NCI-H1105 (cell line): ENCODE measurements at places on chromosomes 11 and 22.

DNA sequence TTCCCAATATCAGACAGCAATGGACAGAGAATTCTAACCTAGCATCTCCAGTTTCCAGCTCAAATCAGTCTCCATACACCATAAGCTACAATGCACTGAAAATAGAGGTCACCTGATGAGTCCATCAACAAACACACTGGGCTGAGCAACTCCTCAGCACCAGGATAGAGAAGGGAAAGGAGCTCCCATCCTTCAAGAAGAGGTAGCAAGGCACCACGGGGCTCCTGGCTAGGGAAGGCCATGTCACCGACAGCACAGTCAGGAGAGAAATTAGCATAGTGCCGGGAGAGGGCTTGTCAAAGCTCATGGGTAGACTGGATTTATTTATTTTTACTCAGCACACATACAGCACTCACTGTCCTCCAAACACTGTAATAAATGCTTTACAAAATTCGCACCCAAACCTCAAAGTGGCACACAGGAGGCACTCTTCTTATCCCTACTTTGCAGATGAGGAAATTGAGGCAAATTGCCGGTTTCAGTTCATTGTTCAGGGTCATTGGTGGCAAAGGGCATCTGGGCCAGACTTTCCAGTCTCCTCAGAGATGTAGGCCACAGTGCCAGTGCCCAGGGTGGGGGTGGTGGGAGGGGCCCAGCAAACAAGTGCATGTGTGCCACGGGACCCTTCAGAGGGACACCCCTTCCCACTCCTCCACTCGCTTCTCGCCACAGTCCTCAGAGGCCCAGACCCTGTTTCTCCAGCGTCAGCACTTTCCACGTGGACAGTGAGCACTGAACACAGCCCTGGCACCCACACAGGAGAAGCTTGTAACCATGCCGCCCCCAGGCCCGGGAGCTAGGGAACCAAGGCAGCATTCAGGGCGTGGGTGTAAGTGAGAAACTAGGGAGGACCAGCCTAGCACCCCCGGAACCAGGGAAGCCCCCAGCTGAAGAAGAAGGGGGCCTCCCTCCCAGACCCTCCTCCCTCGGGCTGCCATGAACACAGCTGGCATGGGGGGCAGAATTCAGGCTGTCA, 1417.4 kb downstream of the TBC1D22A start:
- no peak for DNase-seq

DNA sequence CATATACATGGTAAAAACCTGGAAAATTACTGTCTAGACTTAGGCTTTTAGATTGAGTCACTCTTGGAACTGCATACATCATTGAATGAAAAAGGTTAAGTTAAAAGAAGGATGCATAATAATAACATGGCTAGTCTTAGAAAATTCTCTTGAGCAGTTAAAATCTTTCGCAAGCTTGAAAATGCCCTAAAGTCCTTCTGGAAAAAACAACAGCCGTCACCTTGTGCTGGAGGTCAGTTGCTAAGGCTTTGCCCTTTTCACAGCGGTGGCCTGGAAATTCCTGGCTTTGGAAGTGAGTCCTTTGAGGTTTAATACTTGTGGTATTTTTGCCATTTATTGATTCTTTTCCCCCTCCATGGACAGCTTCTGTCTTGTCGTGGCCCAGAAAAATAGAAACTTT, 17.4 kb upstream of the FBLN1 start:
- DNase-seq, result no peak

- no peak for DNase-seq
These were observed 24.5 kb downstream of the BRD1 start for GRCh38 chr22:49803134-49803533.

- DNase-seq, result no peak
These were observed 125.2 kb upstream of the SPON1 start for GRCh38 chr11:13837286-13837685.

DNA sequence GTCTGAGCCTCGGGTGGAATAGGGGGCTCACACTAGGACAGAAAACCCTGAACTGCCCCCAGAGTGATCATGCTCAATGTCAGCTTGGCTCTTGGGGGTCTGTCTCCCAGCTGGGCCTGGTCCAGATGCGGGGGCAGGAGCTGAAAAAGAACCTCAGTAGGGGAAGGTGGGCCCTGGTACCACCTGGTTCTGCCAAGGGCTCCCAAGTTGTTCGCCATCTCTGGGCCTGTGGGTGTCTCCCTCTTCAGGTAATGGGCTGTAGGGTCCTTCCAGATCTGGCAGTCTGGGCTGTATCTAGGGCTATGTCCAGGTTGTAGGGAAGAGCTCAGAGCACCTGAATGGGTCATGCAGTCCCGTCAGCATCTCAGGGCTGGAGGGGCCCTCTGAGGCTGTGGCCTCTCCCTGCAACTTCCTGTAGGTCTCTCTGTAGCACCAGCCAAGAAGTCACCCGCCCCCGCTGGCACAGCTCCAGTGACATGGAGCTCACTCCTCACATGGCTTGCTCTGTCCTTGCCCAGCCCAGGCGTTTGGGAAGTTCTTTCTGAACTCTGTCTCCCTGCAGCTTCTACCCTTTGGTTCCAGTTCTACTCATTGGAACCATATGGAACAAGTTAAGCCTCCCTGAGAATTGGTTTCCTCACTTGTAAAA, 33.0 kb upstream of the SOX10 start:
- DNase-seq, result no peak

GRCh38 chr11:100703801-100704575, 16.9 kb downstream of the ARHGAP42 start:
- no peak for DNase-seq

DNA sequence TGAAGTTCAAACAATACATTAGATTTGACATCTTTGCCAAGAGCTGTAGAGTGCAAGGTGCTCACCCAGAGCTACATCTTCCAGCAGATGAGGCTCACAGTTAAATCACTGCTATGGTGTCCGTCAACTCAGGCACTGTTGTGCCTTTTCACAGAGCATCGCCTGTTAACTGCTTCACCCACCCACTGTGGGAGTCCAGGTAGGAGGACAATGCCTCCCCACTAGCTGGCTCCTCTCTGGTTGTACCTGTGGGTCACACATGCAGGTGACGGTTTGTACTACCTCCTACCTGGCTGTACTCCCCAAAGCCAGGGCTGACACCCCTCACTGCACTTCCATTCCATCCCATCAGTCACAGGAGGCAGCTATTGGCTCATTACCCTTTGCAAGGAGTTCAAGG, 84.6 kb upstream of the TOP3B start:
- DNase-seq, result no peak

GRCh38 chr11:60158636-60159035, 24.2 kb downstream of the MS4A6A start:
- DNase-seq, result no peak

- DNase-seq, result no peak
These were observed 16.4 kb downstream of the ATP5MG start for GRCh38 chr11:118417801-118418200.

- no peak for DNase-seq
These were observed 507.6 kb downstream of the MIAT start for GRCh38 chr22:27164781-27165503.

- no peak for DNase-seq
These were observed 15.0 kb upstream of the SORL1 start for GRCh38 chr11:121437018-121437685.

- no peak for DNase-seq
These were observed 699 bp upstream of the SDF2L1 start for GRCh38 chr22:21641417-21641788.

GRCh38 chr11:122215244-122215992, 99.4 kb upstream of the BLID start:
- peak; percentile 66 for DNase-seq

DNA sequence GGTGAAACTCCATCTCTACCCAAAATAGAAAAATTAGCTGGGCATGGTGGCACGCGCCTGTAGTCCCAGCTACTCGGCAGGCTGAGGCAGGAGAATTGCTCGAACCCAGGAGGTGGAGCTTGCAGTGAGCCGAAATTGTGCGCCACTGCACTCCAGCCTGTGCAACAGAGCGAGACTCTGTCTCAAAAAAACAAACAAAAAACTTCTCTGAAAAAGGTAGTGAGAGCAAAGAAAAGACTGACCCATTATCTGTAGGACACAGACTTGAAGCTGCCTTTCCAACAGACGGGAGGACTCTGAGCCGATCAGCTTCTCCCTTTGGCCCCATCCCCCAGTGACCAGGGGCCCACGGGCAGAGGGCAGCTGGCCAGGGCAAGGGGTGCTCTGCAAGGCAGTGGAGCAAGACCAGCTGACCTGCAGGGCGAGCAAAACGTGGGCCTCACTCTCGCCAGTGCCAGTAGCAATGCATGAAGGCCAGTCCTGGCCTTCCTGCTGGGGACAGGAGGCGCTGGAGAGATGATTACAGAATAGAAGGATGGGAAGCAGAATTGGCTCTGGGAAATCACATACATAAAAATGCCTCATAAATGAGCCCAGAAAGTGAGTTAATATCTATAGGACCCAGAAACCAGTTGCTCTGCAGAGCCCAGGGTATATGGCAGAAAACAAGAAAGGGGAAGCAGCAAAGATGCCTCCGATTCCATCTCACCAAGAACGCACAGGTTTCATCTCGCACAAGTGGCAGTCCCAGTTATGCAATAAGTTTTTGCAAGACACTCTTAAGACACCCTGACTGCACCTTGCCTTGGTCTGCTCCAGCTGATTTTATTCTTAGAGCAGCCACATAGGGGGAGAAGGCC, 2.8 kb downstream of the EHD1 start:
- DNase-seq, result no peak

GRCh38 chr11:129969920-129970319, 32.7 kb downstream of the PRDM10 start:
- DNase-seq, result no peak

DNA sequence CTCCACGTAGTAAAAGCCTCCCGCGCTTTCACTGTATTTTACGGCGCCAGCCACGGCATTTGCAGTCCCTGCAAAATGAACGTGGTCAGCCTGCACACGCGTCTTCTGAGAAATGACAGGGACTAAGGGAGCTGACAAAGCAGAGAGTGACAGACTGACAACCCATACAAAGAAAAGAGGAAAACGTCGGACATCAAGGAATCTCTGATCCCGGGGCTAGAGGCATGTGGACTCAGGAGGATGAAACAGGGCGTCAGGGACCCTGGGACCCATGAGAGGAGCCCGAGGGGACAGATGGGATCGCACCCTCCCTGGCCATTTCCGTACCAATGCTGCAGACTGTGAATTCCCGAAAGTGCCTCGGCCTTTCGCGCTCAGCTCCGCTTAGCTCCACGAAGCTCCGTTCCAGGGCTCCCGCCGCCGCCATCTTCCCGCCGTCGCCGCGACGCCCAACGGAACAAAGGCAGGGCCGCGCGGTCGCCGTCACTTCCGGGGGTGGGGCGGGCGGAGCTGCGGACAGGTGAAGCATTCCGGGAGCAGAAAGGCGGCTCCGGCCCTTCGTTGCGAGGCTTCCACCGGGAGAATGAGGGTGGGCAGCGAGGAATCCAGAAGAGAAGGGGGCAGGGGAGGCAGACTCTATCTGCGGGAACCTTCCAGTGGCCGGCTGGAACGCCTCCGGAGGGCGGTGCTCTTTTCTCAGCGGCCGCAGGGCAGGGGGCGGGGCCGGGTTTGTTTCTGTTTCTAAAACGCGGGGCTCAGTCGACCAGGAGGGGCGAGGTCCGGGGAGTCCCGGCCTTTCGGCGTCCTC, at the start of gene NUP160:
TSS of gene NUP160 (minus strand) at position 459 of the 808 bp plus-strand sequence. CDS start at position 427, 32 bp downstream.
- peak; percentile 73 for DNase-seq

GRCh38 chr11:128658502-128658901, 35.4 kb upstream of the FLI1 start:
- DNase-seq, result no peak

DNA sequence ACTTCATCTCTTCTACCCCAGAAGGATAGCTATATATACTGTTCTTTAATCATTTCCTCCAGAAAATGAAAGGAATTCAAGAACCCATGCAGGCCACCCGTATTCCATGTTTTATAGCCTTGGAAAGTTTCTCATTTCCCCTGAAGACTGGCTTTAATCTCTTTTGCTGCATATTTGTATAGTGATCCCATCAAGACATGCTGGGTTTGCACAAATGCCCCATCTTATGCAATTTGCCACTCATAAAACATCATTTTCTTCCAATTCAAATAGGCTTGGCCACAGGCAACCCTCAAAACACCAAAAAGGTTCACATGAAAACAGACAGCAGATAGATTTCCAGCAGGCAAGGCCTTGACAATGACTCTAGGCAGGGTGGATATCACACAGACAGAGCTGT, 28.3 kb upstream of the APOA1 start:
- DNase-seq, result no peak

DNA sequence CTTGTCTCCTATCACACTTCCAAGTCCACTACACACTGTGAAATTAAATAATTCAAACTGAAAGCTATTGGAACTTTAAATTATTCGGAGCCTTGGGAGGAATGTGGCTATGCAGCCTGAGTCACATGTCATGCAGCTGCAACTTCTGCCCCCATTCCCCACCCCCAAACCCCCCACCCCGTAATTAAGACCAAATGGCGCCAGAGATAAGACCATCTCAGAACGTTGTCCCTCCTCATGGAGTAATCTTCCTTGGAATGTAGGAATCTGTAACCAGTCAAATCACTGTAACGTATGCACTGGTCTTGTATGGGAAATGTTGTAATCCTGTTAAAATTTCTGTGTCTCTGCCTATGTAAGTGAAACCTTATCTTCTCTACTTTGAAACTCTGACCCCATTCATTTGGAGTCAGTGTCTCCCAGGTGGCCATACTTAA, 37.0 kb downstream of the GAB2 start:
- no peak for DNase-seq

DNA sequence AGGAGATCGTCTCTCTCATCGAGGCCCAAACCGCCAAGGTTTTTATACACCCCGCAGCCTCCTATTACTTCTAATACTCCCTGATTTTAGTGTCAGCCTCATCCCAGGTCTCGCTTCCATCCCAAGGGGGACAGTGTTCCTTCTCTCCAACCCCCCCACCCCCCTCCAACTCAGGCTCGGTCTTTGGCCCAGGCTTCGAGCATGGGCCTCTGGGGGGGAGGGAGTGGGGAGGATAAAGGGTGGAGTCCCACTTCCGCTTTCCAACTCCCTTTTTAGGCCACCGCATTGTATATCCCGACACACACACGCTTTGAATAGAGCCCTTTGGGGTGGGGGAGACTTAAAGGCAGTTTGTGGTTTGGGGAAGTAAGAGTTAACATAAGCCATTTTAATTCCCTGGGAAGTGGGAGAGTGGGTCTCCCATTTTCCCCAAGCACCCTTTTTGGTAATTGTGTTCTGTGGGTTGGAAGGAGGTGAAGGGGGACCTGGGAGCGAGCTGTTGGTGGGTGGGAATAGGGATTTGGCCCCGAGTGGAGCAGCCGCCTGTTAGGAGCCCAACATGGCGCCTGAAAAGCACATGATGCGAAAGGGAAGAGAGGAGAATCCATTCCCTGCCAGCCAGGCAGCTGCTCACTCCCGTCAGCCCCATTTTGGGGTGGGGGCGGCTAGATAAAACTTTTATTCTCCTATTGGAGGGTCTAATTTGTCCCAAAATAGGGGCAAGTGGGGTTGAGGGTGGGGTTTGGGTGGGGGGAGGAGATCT, 844 bp downstream of the PCF11 start:
- peak; percentile 34 for DNase-seq

GRCh38 chr11:120222916-120223315, 12.1 kb downstream of the OAF start:
- no peak for DNase-seq

- DNase-seq, result no peak
These were observed 49.1 kb downstream of the BBOX1 start for GRCh38 chr11:27089746-27090145.

DNA sequence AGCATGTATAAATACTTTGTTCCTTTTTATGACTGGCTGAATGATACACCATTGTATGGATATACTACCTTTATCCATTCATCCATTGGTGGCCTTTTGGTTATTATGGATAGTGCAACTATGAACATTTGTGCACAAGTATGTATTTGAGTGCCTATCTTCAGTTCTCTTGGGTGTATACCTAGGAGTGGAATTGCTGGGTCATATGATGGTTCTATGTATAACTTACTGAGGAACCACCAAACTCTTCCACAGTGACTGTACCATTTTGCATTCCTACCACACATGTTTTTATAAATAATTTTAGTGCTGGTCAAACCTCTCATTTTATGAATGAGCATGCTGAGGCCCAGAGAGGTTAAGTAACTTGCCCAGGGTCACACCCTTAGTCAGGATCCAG, 3.8 kb upstream of the PATZ1 start:
- DNase-seq, result no peak
